ENCODE measurements at places on chromosomes 4 and X.

DNA sequence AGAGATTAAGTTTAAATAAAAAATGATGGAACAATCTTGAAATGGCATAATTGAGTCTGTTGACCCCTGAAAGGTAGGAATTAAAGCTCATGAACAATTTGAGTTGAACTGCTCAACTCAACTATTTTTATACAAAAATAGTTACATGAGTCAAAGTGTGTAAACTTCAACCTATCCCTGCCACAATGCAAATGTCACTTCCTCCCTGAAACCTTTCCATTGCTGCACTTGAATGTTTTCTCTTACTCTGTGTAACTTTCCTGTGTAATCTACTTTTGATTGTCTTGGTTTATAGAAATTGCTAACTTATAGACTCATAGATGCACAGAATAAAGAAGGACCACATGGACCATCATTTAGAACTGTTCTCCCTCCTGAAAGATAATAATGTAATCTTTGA is 218.5 kb downstream of the GBA3 start:
- DNase-seq = no peak

DNA sequence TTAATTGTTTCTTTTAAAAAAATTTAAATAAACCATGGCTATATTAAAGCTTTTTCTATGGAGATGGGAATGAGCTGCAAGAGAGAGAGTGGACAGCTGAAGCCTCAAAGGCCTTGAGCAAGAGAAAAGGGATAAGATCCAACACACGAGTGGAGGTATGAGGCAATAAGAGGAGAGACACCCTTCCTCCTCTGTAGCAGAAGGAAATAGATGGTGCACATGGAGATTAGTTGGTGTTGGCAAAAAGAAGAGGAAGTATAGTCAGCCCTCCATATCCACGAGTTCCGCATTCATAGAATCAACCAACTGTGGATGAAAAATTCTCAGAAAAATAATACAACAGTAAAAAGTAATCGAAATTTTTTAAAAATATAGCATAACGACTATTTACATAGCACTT is 3.2 kb downstream of the CXorf38 start:
- no peak for DNase-seq

GRCh38 chr4:73021634-73022033 is 47.9 kb downstream of the COX18 start:
- DNase-seq = no peak

- no peak for DNase-seq
Measured at GRCh38 chrX:12480956-12481355, 310.3 kb upstream of the PRPS2 start.

DNA sequence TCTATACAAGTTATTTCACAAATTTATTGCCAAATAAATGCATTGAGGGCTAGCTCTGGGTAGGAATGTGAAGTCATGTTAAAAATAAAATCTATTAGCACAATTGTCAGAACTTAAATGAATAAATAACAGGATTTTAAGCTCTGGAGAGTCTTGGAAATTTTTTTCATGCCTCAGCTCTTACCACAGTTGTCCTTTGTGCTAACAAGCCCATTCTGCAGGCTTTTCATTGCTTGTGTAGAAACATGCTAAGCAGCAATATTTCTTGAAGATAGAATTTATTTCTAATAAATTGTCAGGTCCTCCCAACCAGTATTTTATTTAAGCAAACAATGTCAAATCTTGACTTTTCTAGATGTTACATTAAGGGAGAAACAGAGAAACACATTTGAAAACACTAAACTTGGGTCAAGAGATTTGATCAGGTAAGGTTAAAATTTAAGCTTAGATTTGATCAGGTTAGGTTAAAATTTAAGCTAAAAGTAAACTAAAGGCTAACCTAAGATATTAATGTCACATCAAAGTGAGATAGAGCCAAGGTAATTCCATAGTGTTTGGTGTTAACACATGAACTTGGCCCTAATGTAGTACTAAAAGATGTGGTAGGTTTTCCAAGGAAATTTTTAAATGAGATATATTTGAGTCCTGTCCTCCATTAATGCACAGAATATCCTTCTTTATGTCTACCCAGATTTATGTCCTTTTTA is 179.1 kb upstream of the IL1RAPL1 start:
- no peak for DNase-seq

- no peak for DNase-seq
Measured at GRCh38 chr4:24569662-24570061, 14.7 kb downstream of the DHX15 start.

Measured in NCI-H446 treated with DMSO at 0.1 percent for 48 hours (cell line).